Activated CD4-positive, CD25-positive, alpha-beta regulatory T cell treated with anti-CD3 and anti-CD28 coated beads, Interleukin-2, amount 50 U/mL, for 24 hours (primary cell): ENCODE measurements at places on chromosomes 1 and 21.
A peak's percentile ranks its signal among the peaks of the same experiment; 100 is the strongest.

GRCh38 chr1:31058012-31058411, 7.5 kb downstream of the PUM1 start:
- no peak for ATAC-seq

DNA sequence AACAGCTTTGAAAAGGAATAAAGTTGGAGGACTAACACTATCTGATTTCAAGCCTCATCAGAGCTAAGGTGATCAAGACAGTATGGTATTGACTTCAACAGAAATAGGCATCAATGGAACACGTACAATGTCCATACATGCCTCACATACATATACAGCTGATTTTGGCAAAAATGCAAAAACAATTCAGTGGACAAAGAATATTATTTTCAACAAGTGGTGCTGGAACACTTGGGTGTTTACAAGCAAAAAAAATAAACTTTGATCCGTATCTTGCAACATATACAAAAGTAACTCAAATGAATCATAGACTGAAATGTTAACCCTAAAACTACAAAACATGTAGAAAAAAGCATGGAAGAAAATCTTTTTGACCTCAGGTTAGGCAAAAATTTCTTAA, 141.9 kb upstream of the ZC3H11B start:
- ATAC-seq, result no peak

- ATAC-seq, result no peak
Observed at GRCh38 chr1:33258788-33259274, 2.5 kb downstream of the ZNF362 start.

GRCh38 chr1:60621368-60621851, 461.0 kb upstream of the NFIA start:
- no peak for ATAC-seq

DNA sequence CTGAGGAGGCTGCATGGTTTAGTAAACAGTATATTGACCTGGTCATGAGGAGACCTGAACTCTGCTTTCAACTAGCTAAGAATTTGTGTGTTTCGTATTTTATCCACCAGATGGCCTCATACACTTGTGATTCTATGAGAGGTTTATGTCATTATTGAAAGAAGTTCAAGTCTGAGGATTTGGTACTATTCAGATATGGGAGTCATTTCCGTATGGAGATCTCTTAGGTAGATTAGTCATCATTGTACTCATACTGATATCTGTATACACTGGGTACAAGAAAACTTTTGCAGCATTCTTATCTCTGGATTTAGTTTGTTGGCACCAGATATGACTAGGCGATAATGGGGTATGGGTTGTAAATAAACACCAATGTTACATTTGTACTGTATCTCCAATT, 26.6 kb downstream of the ATF6 start:
- peak; percentile 99 for ATAC-seq

DNA sequence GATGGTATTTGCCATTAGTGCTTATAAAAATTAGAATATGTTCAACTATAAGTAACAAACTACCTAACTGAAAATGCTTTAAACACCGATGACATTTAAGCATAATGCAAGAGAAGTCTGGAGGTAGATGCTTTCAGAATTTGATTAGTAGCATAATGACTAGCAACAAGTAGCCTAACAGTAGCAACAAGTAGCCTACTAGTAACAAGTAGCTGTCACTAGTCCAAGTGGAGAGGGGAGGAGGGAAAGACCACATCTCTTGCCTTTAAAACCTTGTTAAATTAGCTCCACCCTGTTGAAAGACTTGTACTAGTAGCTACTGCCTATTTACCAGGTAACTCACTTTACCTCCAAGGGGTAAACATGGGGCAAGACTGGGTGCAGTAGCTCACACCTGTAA, 7.9 kb downstream of the GPR88 start:
- ATAC-seq, result no peak

DNA sequence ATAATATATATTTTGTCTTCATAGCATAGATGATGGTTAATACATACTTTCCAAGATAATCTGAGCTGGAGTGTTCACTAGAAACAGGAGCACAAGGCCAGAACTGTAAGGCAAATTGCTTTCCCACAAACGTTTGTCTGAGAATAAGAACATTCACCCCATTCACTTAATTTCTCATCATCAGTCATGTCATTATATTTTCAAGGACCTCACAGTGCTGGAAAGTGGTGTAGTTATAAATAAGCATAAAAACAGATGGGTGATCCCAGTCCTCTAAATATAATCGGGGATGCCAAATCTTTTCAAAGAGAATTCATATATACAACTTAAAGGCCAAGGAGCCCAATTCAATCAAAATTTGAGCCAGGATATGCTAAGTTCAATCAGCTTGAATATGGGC, 8.4 kb downstream of the PRRX1 start:
- ATAC-seq, result no peak

GRCh38 chr1:63794939-63795378, 21.1 kb downstream of the ROR1 start:
- no peak for ATAC-seq

DNA sequence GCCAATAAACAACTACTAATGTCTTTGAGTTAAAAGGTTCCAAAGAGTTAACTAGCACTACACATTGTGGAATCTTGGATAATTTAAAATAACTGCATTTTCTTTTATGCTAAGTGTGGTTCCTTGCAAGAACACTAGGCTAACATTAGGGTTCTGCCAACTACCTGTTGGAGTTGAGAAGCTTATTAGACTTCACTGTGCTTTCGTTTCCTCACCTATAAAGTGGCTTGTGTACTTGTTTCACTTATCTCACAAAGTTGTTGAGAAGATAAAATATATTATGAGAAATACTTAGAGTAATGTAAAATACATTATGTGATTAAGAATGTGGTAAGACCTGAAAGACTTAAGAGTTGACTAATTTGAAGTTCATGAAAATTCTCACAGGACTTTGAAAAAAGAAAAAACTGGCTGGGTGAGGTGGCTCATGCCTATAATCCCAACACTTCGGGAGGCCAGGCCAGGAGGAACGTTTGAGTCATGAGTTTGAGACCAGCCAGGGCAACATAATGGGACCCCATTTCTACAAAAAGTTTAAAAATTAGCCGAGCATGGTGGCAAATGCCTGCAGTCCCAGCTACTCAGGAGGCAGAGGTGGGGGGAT, 5.6 kb upstream of the RRAGC start:
- ATAC-seq, result peak; percentile 65

GRCh38 chr1:206577626-206578025, 34.6 kb downstream of the EIF2D start:
- no peak for ATAC-seq

DNA sequence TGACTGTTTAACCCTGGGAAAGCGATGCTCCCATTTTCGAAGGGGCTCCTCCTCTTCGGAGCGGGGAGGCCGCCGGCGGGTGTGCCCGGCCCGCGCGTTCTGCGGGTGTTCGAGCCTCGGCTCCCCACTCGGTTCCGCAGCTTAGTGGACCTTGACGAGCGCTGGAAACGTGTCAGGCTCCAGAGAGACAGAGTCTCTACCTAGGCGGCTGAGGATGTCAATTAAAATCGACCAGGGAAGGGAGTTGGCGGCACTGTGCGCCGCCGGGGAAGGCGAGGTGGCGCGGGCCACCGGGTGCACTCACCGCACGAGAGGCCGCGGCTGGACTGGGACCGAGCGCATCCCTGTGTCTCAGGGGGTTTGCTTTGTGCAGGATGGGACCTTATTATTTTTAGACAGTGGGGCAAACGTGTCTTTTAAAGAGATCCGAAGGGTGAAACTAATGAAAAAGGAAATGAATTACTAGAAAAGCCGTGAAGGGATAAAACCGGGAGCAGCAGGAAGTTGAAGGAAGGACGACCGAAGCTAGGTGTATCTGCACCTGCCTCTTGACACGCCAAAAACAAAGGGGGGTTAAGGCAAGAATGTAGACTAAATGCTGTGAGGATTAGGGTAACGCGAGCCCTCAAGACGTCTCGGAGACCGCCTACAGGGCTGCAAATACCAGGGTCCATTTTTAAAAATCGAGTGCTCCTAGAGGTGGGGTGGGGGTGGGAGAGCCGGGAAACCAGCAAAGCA, 5.6 kb downstream of the LHX4 start:
- no peak for ATAC-seq

DNA sequence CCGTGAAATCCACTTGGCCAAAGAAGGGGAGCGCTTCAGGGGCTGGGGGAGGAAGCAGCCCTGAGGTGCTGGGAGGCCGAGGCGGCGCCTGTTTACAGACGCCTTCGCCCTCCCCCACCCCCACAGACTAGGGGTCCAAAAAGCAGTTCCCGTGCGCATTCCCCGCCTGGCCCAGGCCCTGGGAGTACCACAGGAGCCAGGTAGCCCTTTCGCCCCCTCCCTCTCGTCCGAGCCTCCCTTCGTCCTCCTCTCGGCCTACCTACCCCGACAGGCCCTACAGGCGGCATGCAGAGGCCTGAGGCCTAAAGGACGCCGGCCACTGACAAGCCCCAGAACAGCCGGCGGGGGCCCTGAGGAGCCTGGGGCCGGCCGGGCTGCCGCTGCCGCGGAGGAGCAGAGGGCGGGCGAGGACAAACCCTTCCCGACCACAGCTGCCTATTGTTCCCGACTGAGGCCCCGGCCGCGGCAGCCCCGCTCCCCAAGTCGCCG, 522 bp downstream of the RC3H1 start:
- ATAC-seq, result peak; percentile 42

DNA sequence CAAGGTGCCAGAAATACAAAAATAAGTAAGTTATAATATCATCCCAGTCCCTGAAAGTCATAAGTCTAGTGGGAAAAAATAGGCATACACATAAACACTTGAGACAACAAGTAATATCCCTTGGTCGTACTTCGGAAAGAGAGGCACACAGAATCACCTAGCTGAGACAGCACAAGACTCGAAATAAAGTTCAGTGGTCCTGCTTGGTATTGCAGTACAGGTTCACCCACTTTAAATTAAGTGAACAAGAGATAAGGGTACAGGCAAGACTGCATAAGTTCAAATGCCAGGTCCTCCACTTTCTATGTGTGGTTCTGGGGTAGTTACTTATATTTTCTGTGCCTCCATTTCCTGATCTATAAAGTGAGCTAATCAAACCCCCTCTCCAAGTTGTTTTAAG, 47.6 kb downstream of the SEC16B start:
- ATAC-seq, result no peak

DNA sequence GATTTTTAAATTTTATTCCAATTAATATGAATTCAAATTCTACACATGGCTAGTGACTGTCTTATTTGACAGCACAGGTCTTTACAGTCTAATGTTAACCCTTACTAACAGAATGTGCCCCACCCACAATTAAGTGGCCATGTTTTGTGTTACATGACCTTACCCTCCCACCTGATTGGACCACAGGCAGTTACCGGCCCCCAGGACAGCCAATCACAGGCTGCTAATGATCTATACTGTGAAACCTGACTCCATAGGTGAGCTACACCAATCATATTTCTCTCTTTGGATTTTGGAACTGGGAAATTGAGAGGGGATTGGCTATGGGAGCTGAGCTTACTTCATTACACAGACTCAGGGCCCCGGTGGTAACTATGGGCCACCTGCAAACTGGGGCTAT, 27.5 kb downstream of the ZP4 start:
- no peak for ATAC-seq

DNA sequence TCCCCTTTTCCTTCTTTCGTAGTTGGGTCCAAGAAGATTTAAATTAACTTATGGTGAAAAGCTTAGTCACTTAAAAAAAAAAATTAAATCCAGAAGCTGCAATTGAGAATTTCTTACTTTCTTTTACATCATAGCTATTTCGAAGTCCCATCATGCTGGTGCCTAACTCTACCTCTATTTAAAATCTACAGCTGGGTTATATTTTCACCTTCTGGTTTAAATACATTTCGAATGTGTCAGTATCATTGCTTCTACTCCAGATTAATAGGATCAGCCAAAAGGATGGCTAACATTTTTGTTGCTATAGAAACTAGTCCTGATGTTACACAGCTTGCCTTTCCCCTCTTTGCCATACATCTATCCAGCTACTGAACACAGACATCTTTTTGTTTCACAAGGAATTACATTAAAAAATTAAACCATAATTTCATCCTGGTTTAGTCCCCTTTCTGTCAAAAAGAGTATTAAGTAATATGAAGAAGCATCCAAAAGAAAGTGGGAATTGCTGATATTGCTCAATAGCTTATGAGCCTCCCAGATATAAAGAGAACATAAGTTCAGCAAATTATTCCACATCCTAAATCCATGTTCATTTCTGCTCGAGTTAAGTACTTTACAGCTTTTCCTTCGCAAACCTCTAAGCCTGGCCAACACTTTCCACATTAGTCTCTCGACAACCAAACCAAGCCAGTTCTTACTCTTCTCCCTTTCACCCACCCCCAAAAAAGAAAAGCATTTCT, 396.7 kb upstream of the DAB1 start:
- ATAC-seq, result no peak

- ATAC-seq, result no peak
Observed at GRCh38 chr1:165228676-165229075, 127.8 kb downstream of the LMX1A start.

DNA sequence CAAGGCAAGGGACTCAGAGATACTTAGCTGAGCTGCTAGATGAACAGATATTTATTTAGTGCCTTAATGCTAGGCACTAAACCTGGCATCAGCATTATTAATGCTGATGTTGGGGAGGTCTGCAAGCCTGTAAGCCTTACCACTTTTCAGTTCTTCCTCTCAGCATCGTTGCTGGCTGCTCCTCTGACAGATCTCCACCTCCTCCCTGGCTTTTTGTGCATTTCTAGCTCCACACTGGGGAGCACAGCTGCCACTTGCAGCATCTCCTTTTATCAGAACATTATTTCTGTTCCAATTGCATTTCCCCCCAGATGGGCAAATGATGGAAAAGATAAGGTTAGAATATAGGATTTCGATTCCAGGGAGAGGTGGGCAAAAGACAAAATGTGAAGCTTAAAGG, 34.8 kb downstream of the CACNA1E start:
- ATAC-seq, result no peak

DNA sequence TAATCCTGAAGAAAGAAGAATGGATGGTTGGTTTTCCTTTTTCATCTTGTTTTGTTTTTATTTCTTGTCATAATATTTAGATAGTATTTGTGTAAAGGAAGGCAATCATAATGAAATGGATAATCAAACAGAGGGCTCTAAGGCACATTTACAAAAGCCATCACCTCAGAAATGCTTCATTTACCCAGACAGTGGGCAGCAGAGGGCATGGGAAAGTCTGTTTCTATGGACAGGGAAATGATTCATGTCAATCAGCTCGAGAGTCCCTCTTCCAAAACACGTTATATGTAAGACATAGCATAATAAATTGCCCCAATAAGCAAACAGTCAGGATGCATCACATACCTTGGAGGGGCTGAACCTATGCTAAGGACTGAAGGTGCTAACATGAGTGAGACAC, 426.1 kb downstream of the PLPP3 start:
- no peak for ATAC-seq

- no peak for ATAC-seq
Observed at GRCh38 chr21:39144191-39144590, 39.1 kb downstream of the PSMG1 start.

GRCh38 chr1:9373619-9374018, 80.9 kb downstream of the SPSB1 start:
- ATAC-seq, result no peak

GRCh38 chr1:97780884-97781283, 139.9 kb downstream of the DPYD start:
- no peak for ATAC-seq

DNA sequence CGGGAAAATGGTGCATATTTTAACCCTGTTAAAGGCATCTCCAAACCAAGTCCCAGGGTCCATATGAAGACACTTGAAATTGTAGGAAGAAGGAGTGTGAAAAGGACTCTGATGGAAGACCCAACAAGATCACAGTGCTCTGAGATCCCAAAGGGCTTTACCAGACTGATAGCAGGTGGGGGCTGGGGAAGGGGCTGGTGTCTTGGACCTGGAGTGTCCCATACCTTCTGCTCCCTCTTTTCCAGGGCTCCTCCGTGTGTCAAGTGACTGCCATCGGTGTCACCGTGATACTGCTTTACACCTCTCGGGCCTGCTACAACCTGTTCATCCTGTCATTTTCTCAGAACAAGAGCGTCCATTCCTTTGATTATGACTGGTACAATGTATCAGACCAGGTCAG, 37.3 kb downstream of the GPR137B start:
- ATAC-seq, result no peak
